ENCODE measurements at places on chromosomes 6 and 20.

DNA sequence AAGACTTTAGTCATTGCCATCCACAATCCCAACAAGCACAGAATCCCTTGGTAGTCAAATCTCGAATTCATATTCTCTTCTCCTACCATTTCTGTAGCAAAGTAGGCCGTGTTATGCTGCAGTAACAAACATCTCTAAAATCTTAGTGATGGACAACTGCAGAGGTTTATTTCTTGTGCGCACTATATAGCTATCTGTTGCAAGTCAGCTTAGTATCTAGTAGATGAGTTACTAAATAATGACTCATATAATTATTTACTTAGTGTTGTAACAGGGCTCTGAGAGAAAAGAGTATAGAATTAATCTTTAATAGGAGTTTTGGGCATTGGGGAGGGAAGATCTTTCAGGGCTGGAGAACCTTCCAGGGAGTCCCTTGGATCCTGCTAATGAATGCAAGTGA, 73.3 kb downstream of the CAP2 start:
- DNase-seq, result no peak

DNA sequence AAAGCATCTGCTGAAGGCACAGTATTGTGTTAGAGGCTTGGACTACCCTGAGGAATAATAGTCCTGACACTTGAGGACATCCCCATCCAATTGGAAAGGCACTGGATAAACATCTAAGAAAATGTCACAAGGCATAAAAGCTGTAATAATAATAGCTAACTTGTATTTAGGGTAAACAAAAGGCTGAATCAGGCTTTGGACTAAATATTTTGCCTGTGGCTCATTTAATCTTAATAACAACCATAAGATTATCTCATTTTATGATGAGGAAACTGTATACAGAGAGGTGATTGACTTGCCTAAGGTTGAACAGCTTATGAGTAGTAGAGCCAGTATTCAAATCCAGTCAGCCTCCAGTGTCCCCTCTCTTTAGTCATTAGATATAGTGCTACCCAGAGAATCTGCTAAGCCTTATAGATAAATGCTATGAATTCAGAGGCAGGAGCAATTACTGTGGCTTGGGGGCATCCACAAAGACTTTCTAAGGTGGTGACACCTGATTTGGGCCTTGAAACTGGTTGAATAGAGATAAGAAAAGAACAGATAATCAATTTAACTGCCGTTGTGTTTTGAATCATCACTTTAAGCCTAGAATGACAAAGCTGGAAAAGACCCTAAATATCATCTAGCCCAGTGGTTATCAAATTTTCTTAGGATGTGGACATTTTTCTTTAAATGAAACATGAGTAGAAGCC, 7.5 kb upstream of the ZSWIM1 start:
- no peak for DNase-seq

- DNase-seq, result peak; percentile 59
These were observed 179.3 kb upstream of the RUNX2 start for GRCh38 chr6:45148711-45149341.

- peak; percentile 78 for DNase-seq
These were observed 128.6 kb upstream of the RUNX2 start for GRCh38 chr6:45199554-45199953.

DNA sequence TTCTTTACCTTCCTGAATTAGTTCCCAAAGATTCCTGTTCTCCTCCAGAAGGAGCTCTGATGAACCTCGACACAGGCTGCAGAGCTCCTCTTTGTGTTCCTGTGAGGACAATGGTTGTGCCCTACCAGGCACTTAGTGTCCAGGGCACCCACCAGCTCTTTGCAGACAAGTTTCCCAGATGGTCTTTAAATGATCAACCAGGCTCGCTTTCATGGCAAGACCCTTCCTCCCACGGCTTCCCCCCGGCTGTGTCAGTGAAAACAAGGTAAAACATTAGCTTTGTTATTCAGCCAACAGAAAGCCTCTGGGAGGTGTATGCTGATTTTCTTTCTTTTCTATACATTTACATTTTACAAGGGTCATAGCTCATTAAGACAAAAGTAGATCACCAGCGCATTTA, 32.3 kb upstream of the CNKSR3 start:
- DNase-seq, result no peak

- DNase-seq, result no peak
These were observed 71.1 kb downstream of the ROS1 start for GRCh38 chr6:117354671-117355070.

DNA sequence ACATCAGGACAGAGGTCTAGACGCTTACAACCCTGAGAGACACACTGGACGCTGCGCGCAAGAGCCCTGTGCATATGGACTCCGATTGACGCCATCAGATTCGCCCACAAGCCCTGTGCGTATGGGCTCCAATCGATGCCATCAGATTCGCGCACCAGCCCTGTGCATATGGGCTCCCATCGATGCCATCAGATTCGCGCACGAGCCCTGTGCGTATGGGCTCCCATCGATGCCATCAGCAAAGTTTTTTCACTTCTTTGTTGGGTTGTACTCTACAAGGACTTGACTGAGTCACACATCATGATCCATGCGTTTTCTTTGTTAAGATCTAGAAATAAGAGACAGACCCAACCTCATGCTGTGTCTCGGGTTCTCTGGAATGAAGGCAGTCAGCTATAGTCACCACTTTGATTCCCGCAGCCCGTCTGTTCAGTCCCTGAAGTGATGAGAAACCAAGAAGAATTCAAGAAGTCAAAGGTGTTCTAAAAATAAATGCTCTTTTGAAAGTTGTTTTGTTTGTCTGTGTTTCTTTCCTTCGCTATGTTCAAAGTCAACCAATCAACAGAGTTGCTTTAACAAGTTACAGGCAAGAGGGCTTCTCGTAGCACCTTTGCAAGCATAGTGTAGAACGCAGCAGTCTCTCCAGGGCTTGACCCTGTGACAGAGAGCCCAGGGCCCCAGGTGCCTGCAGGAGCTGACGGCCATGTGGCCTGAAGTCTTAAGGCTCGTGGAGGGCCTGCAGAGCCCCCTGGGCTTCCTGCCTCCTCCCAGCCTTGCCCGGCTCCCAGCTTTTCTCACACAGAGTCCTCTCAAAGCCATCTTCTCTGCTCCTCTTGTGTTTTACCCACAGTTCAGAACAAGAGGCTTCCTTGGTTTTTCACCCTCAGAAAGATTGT, 7.9 kb downstream of the RPS6KA2 start:
- DNase-seq, result no peak

- no peak for DNase-seq
These were observed 274.6 kb downstream of the FOXC1 start for GRCh38 chr6:1884313-1884712.

DNA sequence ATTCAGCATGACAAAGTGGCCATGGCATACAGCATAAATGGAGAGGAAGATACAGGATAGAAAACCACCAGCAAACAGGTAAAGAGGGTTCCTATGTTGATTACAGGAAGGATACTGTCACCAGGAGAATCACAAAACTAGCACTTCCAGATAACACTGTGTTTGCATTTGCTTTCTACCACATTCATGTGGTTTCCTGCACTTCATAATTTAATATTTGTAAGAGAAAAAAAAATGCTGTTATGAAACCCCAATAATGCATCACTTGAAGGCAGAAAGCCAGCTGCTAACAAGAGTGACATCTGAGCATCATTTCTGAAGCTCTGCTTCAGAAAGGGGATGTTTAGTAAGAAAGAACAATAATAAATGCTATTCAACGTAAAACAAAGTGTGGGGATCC, 106.6 kb downstream of the ATXN1 start:
- no peak for DNase-seq

GRCh38 chr6:125471667-125472066, 169.9 kb upstream of the HDDC2 start:
- DNase-seq, result peak; percentile 65

- DNase-seq, result no peak
These were observed 153.6 kb downstream of the NFATC2 start for GRCh38 chr20:51388756-51389542.

GRCh38 chr6:42394151-42394550, 57.6 kb downstream of the TRERF1 start:
- DNase-seq, result no peak

DNA sequence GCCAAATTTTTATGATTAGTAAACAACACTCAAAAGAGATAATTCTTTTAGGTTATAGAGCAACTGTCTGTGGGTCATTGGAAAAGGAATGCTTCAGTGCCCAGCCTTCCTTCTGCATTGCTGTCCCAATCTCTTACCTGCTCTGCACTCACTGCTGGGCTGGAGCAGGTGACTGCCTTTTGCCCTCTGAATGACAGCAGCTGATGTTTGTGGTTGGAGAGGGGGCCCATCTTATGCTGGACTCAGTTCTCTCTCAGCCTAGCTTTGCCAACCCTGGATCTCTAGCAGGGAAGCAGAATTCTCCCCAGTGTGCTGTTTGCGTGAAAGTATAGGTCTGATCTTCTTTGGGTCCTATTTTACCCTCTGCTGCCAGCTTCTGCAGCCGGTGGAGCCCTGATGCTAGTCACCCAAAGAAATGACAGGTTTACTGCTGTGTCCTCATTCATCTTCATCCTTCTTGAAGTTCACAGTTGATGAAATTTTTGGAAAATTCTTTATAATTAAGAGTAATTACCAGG, 193.5 kb downstream of the ARID1B start:
- no peak for DNase-seq

GRCh38 chr6:70575899-70576495, 9.3 kb downstream of the SDHAF4 start:
- DNase-seq, result no peak

DNA sequence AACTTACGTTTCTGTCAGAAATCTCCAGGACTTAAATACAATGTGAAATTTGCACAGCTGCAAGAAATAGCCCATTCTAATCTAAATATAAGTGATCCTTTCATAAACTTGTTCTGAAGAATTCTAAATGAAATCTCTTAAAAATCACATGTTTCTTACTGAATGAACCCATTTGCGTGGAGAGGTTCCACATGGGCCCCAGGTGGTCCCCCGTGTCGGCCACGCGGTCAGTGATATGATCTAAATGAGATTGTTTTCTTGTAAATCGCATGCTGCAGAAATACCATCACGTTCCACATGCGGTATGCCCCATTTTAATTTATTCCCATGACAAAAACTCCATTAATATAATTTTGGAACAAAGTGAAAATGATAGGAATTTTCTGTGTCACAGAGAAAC, 818.9 kb upstream of the SLC35B3 start:
- DNase-seq, result no peak

DNA sequence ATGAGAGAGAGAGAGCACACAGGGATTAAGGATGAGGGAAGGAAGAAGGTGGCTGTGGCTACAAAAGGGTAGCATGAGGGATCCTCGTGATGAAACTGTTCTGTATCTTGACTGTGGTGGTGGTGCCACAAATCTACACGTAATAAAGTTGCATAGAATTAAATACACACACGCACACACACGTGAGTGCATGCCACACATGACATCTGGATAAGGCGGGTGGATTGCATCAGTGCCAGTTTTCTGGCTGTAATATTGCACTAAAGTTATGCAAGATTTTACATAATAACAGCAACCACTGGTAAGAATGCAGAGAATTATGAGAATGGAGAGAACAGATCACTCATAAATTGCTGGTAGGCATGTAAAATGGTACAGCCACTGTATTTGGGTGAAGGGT, 16.9 kb upstream of the STK35 start:
- peak; percentile 61 for DNase-seq

- no peak for DNase-seq
These were observed 167.9 kb downstream of the NRN1 start for GRCh38 chr6:5838656-5839396.

DNA sequence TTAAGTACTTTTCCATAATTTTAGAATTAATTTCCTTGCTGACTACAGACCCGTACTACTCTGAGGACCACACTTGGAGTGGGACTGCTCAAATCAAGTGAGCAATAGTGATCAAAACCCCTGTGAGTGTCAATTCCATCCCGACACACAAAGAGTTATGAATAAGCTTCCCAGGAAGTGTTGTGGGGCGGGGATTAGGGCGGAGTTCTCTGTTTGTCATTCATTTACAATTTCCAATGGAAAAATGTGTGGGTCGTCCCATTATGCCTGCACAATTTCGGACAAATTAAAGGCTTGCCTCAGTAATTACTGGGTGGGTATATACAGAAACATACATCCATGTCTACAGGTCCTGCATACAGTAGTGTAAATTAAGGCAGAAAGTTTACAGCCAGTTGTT, 84.2 kb downstream of the ISM1 start:
- no peak for DNase-seq

All from OCI-M1 (cell line).